ENCODE measurements at places on chromosomes 6 and 20. TPM values are rescaled to one million over a fixed set of nuclear protein-coding genes. Genes with fewer than 3 reads are reported as not detected.

Gene FRS3
- 3.4 TPM for total RNA-seq

Gene CST2
- not detected for total RNA-seq

Gene C20orf141
- total RNA-seq, result not detected

Gene SIRPA
- total RNA-seq, result 58.5 TPM

Gene FARS2
- total RNA-seq, result 9.4 TPM

Gene FAM110A
- total RNA-seq, result 5.7 TPM

Gene TMEM63B
- 37.1 TPM for total RNA-seq

Gene KIF25
- total RNA-seq, result not detected

Gene SLC26A8
- total RNA-seq, result not detected

Gene UBD
- not detected for total RNA-seq

Gene PAX1
- not detected for total RNA-seq

Gene EYS
- not detected for total RNA-seq

Gene LY86
- 5.2 TPM for total RNA-seq

Gene RIN2
- 56.6 TPM for total RNA-seq

Gene ZNF292
- 19.7 TPM for total RNA-seq

Gene TFAP2C
- 0.37 TPM for total RNA-seq

Gene PDYN
- total RNA-seq, result not detected

Gene SIM1
- total RNA-seq, result not detected

Gene HS3ST5
- total RNA-seq, result not detected

Gene PRSS35
- total RNA-seq, result 0.85 TPM

Gene HEY2
- total RNA-seq, result 1.8 TPM

Gene RIMS4
- total RNA-seq, result 1.5 TPM

Gene CYP39A1
- total RNA-seq, result 6.3 TPM

Gene FABP7
- total RNA-seq, result 0.52 TPM

Gene GCNT2
- 13.5 TPM for total RNA-seq

Gene CRISP3
- not detected for total RNA-seq

Gene NR2E1
- not detected for total RNA-seq

Gene MUC22
- not detected for total RNA-seq

Gene GMDS
- 11.1 TPM for total RNA-seq

Gene THBS2
- total RNA-seq, result 24.5 TPM

Gene POU3F2
- total RNA-seq, result not detected
